ENCODE measurements at places on chromosomes 2 and 18.

GRCh38 chr18:65336411-65336810, 414.4 kb upstream of the CDH7 start:
- no peak for DNase-seq

DNA sequence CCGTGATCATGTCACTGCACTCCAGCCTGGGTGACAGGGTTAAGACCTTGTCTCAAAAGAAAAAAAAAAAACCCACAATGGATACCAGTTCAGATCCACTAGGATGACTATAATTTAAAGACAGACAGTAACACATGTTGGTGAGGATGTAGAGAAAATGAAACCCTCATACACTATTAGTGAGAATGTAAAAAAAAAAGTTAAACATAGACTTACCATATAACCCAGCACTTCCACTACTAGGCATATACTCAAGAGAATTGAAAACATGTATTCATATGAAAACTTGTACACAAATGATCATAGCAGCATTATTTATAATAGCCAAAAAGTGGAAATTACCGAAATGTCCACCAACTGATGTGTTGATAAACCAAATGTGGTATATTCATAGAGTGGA, 48.7 kb downstream of the KIF3C start:
- no peak for DNase-seq

DNA sequence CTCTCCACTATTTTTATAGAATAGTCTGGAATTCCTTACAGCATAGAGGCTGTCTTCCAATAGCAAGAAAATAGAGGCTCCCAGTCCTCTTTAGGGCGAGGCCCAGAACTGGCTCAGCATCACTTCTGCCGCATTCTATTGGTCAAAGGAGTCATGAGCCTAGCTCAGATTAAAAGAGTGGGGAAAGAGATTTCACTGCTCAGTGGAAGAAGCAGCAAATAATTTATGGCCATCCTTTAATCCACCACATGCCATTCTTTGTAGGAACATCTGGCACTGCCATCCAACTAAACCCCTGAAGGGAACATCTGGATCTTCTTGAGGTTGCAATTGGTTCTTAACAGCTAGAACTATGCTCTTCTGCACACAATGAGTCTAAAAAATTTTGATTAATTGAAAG, 43.4 kb upstream of the NEUROD1 start:
- DNase-seq: no peak

DNA sequence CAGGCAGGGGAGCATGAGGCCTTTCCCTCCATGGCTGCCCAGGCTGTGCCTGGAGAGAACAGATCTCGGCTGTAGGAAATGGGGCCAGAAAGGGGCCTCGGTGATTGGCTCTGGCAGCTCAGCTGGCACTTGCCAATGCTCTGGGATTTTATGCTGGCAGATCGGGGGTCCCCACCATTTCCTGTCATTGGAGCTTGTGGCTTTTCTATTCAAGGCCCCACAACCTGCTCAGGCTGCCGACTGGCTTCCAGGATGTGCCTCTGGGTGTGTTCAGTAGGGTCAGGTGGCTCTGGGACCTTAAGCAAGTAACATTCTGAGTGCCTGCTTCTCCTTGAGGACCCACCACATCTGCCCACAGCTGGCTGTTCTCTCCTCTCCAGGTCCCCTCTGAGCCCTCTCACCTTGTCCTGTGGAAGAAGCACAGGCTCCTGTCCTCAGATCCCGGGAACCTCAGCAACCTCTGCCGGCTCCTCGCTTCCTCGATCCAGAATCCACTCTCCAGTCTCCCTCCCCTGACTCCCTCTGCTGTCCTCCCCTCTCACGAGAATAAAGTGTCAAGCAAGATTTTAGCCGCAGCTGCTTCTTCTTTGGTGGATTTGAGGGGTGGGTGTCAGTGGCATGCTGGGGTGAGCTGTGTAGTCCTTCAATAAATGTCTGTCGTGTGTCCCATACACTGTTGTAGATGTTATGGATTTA, 4.2 kb downstream of the GNLY start:
- no peak for DNase-seq

- no peak for DNase-seq
Measured at GRCh38 chr18:58336605-58337004, 292.3 kb downstream of the ALPK2 start.

DNA sequence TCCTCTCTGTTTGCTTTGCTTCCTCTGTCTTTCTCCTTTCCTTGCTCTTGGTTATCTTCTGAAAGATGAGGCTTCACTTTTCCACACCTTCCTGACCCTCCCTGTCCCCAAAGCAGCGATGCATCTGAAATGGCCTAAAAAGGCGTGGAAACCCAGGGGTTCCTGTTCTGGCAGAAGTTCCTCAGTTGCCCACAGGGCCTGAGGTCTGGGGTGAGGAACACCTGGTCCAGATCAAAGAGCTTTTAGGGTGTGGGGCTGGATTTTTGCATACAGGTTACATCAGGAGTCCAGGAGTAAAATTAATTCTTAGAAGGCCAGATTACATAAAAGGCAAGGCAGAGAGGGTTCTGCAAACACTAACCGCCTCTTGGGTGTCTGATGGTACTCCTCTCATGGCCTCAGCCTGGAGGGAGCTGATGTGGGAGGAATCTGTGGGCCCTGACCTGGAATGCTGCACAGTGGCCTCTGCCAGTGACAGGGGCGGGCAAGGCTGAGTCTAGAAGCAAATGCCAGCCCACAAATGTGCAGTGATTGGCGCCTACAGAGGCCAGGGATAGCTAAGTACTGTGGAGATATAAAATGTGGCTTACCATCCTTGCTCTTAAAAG, 41.8 kb downstream of the INPP4A start:
- no peak for DNase-seq

DNA sequence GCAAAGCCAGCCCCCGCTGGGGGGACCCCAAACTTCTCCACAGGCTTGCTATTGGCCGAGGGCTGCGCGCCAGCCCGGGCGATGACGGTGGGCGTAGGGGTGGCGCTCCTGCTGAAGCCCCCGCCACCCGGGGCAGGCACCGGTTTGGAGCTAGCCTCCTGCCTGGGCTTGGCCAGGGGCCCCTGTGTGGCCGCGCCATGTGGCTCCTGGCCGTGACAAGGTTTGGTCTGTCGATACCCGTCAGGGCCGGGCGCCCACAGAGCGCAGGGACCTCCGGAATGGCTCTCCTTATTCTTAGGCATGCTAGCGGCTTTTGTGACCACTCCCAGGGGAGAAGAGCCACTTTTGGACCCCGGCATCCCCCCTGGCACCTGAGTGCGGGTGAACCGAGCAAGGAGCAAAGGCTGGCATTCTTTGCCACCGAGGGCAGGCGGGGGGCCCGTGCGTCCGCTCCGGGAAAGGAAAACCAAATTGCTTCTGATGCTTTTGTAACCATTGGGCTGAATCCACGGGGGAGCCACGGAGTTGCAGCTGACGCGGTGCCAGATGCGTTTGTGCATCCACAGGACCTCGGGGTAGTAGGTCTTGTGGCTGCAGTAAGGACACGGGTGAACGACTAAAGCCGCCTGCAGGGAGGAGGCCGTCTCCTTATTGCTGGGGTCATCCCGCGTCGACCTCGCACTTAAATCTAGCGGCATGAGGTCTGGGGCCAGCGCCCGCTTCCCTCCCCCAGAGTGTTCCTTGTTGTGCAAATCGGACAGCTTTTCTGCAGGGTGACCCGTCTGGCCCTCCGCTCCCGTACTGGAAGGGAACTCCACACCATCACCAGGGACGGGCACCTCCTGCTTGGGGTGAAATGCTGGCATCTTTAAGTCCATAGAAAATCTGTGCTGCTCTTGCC, 115.6 kb downstream of the ZNF516 start:
- DNase-seq: no peak

GRCh38 chr18:63454497-63454896, 22.3 kb upstream of the SERPINB5 start:
- no peak for DNase-seq

DNA sequence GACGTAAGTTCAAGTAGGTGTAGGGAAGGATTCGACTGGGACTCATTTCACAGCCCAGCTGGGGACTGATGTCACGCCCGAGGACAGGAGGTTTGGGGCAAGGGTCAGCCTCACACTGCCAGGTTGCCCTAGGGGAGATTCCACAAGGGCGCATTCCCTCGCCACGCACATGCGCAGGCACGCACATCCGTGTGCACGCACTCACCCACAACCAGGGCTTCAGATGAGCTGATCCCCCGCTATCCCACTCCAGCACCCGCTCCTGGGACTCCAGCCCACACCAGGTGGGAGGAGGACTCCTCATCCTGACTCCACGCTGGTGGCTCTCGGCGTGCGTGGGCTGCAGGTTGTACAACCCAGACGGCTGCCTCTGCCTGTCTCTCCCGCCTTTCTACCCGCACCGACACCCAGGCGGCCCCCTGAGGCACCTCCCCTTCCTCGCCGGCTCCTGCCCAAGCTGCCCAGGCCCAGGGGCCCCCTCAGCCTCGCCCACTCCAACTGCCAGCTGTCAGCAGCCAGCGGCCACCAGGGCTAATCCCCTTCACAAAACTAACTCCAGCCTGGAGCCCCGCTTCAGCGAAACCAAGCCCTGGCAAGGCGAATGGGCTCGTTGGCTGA, 47.8 kb upstream of the FOSL2 start:
- DNase-seq: no peak

- no peak for DNase-seq
Measured at GRCh38 chr2:186558512-186559276, 31.2 kb upstream of the ITGAV start.

DNA sequence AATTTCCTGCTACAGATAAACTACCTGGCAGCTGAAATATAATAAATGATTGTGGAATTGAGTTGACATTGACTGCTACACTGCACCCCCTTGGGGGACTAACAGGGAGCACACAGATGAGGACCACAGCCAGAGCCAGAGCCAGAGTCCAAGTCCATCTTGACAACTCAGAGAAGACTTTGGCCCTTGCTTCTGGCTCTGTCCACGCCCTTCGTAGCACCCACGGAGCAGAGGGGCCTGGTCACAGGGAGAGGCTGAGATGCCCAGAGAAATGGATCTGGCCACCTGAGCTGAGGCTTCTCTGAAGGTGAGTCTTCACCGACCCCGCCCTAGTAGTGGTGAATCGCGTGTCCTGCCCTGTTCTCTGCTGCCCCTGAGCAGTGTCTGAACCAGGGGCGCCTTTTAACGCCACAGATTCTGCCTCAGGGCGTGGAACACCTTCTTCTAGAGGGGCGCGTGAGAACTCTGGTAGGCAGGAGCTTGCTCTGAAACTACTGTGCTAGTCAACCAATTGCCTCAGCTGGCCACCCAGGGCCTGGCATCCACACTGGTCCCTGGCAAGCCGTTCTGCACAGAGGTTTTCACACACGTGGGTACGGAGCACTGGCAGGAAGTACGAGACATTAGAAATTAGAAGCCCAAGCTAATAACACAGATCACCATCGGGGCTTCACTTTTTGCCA, 35.7 kb upstream of the MAT2A start:
- DNase-seq: no peak

DNA sequence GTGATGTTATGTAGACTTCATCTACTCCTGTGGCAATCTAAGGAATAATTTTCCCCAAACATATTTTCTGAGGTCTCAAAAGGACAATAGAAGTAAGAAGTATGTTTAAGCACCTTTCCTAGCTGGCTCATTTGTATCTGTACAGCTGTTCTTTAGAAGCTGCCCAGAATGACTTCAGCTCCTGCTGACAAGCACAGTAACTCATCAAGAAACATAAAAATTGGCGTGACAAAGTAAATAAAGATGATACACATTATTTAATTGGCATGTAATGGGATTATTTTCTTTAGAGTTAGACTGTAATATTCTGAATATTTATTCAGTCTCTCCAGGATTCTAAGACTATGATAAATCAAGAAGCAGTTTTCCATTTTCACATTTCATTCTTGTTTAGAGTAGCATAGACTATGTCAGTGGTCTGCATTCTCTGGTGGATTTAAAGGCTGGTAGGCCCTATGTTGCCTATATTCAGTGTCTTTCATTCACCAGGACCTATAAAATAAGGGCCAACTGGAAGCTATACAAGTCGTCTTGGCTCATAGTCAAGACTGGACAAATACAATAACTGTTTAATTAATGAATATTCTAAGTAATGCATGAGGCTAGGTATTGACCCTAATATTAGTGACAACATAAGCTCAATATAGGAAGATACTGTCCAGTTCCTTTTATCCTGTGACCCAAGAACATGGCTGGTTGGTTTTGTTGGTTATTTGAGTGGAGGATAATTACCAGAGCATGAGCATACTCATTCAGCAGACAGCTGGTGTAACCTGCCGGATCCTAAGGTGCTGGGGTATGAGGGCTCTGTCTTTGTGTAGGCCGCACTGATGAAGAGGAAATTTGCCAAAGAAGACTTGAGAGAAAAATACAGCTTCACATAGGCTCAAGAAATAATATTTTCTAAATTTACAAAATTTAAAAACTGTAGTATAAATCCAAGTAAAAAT, 107.0 kb downstream of the PDE1A start:
- DNase-seq: peak; percentile 73

DNA sequence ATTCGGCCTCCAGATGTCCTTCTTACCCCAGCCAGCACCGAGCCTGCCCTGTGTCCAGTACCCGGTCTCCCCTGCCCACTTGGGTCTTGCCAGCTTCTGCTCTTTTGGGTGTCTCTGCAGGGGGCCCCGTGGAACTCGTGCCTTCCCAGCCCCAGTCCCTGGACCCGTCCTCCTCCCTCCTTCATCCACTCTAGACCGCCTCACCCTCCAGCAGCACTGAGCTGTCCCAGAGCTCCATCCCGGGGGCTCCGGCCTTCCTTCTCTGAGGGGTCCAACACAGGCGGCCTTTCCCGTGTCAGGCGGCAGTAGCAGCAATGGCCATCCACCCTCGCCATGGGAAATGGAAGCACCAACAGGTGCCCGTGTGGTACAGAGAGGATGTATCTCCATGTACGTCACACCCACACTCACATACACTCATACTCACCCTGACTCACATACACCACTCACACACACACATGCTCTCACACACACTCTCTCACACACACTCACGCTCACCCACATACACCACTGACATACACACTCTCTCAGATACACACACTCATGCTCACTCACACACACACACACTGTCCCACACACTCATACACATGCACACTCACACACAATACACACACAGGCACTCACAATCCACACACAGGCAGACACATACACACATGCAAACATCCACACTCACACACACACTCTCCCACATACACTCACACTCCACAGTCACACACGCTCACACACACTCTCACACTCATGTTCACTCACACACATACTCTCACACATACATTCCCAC, 827.5 kb upstream of the SALL3 start:
- DNase-seq: no peak
